EH (cell line): ENCODE measurements at places on chromosomes 1 and 21.

- peak; percentile 69 for DNase-seq
These were observed 9.9 kb upstream of the ETV3 start for GRCh38 chr1:157147906-157148700.

GRCh38 chr1:162248854-162249535, 127.7 kb downstream of the SPATA46 start:
- peak; percentile 3 for DNase-seq

- DNase-seq, result peak; percentile 91
These were observed 14.8 kb downstream of the IL6R start for GRCh38 chr1:154419620-154420571.

DNA sequence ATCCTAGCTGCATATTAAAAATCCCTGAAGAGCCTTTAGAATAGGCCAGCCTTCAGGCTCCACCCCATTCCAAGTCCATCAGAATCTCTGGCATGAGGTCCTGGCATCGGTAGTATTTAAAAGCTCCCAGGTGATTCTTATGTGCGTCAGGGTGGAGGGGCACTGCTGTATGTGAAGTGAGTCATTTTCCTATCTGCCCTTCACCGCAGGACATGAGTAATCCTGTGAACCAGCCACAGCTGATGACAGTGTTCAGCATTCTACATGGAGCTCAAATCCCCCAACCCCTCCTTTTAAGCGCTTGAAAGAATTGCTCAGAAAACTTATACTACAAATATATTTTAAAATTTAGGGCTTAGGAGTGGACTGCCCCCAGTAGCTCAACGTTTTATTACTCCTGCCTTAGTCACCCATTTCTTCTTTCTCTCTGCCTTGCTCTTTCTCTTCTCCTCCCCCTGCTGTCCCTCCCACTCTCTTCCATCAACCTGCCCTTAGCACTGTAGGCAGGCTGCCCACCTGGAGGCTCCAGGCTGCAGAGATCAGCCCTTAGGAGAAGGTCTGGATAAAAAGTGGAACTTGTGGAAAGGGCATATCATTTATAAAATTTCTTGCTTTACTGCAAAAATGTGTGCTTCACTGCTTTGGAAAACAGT, 73.8 kb upstream of the ZNF281 start:
- peak; percentile 97 for DNase-seq

- peak; percentile 80 for DNase-seq
These were observed at the start of gene AIM2 for GRCh38 chr1:159076438-159077119. Gene AIM2 (minus strand): TSS chr1:159076766. CDS start chr1:159073499, 3,267 bp downstream.

DNA sequence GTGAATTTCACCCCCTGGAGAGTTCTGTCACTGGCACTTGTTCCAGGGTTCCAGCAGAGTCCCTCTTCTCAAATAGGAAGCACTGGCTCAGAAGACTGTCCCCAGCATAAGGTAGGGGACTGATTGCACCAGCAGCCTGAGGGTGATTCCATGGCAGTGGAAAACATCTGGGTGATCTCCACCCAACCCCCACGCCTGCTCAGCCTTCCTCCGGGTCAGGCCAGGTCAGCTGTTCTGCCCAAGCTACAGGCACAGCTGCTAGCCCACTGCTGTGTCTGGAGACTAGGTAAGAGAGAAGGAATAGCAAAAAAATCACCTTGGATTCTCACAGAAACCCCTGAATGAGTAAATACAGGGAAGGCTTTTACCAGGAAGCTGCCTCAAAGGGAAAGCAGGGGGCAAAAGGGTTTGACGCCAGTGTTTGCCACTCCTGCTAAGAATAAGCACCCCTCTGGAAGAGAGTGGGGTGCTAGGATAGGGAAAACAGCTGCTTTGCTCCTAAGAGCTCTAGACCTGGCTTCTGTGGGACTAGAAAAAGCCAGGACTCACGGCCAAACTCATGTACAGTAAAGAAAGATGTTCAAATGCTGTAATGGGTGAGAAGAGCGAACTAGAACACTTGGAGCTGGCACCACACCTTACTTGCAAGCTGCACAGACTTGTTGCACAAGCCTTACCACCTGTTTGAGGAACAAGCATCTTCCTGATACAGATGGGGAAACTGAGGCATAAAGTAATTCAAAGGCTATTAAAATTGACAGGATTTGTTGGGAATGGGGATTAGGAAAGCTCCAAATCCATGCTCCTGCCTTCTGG, 1.0 kb upstream of the DENND2D start:
- no peak for DNase-seq

- peak; percentile 94 for DNase-seq
These were observed 34.2 kb upstream of the JUN start for GRCh38 chr1:58818075-58818474.

DNA sequence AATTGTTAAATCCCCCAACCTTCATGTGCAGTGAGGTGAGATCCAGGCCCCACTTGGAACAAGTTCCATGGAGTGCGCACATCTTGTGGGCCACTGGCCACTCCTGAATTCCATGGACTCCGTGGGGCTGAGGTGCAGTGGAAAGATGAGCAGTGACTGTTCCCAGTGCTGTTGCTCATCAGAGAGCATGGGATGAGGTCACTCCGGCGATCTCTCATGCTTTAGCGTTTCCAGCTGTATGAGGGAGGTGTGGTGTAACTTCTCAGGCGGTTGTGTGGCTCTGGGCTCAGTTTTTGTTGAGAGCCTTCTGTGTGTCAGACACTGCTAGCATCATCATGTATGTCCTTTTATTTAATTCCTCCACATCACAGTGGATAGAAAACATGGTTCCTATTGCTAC, 96.2 kb downstream of the GALNT2 start:
- DNase-seq, result peak; percentile 94

GRCh38 chr1:62685431-62685859, 2.7 kb downstream of the DOCK7 start:
- DNase-seq, result peak; percentile 50

- no peak for DNase-seq
These were observed 1208.7 kb downstream of the BRINP3 start for GRCh38 chr1:189269011-189269410.

DNA sequence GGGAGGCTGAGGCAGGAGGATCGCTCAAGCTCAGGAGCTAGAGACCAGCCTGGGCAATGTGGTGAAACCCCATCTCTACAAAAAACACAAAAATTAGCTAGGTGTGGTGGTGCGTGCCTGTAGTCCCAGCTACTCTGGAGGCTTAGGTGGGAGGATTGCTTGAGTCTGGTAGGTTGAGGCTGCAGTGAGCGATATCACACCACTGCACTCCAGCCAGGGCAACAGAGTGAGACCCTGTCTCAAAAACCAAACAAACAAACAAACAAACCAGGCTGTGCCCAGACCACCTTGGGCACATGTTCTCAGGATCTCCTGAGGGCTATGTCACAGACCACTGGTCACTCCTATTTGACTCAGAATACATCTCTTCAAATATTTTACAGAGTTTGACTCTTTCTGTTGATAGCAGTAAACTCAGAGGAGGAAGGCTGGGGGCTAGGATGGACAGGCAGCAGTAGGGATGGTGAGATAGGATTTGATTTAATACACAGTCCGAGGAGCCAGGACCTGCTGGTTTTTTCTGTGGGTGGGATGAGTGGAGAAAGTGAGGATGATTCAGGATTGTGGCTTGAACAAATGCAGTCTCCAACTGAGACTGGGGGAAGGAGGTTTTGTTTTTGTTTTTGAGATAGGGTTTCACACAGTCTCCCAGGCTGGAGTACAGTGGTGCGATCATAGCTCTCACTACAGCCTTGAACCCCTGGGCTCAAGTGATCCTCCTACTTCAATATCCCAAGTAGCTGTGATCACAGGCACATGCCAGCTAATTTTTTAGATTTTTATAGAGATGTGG, 46.5 kb downstream of the OLFML3 start:
- DNase-seq, result peak; percentile 19

DNA sequence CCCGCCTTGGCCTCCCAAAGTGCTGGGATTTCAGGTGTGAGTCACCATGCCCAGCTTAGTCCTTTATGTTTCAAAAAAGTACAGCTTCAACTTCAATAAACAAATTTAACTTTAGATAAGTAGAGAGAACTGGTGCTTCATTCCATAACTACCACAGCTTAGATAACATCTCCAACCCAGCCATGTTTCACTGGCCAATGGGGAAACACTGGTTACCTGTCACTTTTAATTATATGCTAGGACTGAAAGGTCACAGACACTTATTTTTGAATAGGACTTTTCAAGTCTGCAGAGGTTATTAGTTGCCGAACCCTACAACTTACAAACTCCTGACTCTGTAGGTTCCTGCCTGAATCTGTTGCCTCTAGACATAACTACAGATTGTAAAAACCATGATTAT, 56.5 kb upstream of the ST6GALNAC3 start:
- DNase-seq, result no peak

- DNase-seq, result no peak
These were observed 70.3 kb downstream of the PTPRU start for GRCh38 chr1:29306471-29307140.

- no peak for DNase-seq
These were observed 174.8 kb downstream of the PBX1 start for GRCh38 chr1:164733734-164734133.

GRCh38 chr1:30120245-30121000, 603.0 kb downstream of the MATN1 start:
- DNase-seq, result no peak

GRCh38 chr1:162918151-162918754, 57.3 kb upstream of the CCDC190 start:
- no peak for DNase-seq

DNA sequence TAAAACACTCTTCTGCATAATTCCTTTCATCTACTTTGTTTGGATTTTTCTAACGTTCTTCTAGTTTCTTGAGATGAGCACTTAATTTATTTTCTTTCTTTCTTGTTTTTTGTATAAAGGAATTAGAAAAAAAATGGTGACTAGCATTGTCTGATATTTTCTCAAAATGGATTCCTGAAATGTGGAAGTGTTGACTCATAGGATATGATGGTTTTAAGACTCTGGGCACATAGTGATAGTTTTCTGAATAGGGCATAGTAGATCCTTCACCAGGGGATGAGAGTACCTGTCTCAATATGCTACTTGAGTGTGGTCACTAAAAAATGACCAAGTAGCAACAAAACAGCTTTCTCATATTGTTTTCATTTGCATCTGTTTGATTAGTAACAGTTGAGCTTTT, 100.9 kb downstream of the PEX14 start:
- DNase-seq, result peak; percentile 83

DNA sequence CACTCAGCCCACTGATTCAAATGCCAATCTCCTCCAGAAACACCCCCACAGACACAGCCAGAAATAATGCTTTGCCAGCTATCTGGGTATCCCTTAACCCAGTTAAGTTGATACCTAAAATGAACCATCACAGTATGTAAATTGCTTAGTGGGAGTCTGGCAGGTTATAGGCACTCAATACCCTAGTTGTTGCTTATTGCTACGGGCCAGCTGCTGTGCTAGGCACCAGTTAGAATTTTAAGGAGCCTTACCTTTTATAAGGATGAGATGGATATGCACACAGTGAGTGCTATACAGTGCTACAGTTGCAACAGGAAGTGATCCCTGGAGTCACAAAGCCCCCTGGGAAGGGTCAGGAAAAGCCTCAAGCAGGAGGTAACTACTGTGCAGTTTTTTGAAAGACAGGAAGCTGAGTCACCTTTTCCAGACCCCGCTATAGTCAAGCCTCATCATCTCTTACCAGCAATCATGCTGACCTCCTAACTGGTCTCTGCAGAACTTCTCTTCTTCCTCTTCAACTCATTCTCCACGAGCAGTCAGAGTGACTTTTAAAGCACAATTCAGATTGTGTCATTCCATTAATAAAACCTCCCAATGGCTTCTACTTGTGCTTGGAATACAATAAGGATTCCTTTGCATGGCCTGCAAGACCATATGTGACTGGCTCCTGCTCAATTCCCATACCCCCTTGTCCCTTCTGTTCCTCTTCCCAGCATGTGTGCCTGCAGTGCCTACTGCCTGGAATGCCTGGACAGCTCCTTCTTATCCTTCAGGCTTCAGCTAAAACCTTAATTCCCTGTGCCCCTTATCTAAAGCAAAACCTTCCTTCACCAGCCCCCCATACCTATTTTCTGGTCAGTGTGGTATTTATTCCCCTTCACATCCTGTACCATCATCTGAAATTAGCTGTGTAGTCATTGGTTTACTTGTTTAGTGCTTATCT, 10.4 kb upstream of the TLR5 start:
- peak; percentile 58 for DNase-seq

DNA sequence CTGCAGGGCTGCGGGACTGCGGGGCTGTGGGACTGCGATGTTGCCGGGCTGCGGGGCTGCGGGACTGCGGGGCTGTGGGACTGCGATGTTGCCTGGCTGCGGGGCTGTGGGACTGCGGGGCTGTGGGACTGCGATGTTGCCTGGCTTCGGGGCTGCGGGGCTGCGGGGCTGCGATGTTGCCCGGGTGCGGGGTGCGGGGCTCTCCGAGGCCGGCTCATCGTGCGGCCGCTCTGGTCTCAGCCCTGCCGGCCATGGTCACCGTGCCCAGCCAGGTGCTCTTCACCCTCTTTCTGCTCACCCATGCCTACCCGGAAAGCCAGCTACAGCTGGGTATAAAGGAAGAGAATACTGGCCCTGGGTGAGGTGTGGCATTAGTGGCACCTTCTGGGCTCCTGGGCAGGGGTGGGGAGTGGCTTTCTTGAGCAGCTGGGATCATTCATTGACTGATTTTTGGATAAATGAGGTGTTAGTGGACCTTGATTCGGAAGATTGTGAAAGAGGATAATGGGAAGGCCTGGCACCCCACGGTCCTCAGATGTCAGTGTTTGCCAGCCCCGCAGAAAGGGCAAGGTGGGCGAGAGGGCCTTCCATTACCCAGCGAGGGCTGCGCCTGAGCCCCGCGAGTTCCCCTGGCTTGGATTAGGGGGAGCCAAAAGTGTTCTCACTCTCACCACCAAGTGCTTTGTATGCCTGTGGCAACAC, 36.3 kb downstream of the COQ8A start:
- no peak for DNase-seq

DNA sequence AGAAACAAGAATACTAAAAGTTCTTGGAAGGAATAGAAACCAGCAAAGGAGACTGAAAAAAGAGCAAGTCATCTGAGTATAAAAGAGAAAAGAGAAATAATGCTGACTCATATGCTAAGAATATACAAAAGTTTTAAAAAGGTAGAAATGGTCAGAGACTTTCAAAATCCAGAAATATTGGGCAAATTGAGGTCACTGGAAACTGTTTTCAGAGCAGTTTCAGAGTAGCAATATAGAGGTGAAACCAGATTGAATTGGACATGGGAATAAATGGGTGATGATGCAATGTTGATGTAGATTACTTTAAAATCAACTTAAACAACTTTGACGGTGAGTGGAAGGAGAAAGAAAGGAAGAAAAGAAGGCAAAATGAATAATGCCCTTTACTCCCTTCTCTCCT, 1.8 kb upstream of the RPS6KC1 start:
- DNase-seq, result no peak

GRCh38 chr1:199858856-199859255, 168.7 kb upstream of the NR5A2 start:
- DNase-seq, result no peak

DNA sequence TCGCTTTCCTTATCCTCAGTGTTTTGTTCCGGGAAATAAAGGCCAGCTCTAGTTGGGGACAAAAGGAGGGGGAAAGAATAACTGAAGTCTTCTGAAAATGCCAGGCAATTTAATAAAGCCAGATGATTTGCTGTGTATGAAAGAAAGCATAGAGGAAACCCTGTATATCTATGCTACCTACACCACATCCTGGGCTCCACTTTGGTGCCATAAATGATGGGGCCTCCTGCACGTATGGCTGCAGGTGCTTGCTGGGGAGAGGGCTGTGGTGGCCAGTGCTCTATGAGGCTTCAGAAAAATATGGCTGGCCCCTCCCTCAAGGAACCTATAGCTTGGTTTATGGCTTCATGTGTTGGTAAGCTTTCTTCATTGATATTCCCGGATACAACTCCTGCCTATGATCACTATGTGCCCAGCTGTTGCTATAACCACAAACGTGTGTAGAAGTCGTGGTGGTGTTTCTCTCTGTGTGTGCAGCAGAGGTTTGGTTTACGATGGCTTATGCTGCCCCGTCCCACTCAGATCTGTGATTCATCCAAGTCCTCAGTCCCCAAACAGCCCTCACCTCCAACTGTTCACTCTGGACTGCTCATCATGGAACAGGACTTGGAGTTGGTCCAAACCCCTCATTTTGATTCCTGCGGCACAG, 59.5 kb downstream of the BACE2 start:
- no peak for DNase-seq
